ENCODE measurements at places on chromosomes 3 and 15. TPM values are rescaled to one million over a fixed set of nuclear protein-coding genes. Genes with fewer than 3 reads are reported as not detected.

DNA sequence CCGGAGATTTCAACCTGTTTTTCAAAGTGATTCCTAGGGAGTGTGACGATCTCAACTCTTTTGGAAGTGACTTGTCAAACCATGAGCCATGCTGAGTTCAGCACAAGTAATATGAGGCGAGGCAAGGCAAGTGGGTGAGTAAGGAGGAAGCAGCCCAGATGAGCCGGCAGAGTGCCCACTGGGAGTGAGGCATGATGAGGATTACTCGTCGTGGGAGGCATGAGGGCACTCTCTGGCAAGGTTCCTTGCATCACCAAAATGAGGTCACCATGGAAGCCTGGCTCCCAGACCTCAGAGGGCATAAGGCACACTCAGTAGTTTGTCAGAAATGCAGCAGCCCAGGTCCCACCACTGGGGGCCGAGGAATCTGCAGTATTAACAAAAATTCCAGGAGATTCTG is 636.1 kb downstream of the MAGI1 start:
- no peak overlapping the region for H3K4me3 ChIP-seq
- no peaks in the 10 kb centered on the region for H3K4me1 ChIP-seq
- H3K36me3 ChIP-seq, result no peaks in the 10 kb centered on the region
- H3K27ac ChIP-seq, result no peak overlapping the region
- DNase-seq, result no peak

DNA sequence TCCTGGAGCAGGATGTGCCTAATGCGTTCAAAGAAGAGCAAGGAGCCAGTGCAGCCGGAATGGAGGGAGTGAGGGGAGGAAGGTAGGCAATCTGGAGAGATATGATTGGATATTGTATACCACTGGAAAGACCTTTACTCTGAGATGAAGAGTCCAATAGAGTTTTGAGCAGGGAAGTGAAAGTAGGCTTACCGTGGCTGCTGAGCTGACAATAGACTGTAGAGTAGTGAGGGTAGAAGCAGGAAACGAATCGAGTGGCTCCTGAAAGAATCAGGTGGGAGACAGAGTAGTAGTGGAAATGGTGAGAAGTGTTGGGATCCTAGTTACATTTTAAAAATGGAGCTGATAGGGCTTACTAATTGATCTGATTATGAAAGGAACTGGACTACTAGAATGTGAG is 51.8 kb upstream of the NUDT16 start:
- no peaks in the 10 kb centered on the region for H3K36me3 ChIP-seq
- H3K4me3 ChIP-seq, result no peak overlapping the region
- no peak for DNase-seq
- H3K27me3 ChIP-seq, result peaks cover 16% of the 10 kb centered on the region
- H3K27ac ChIP-seq, result no peak overlapping the region

- H3K4me3 ChIP-seq, result no peak overlapping the region
- H3K4me1 ChIP-seq, result no peaks in the 10 kb centered on the region
- no peaks in the 10 kb centered on the region for H3K27me3 ChIP-seq
- no peak for DNase-seq
- peaks cover 12% of the 10 kb centered on the region for H3K36me3 ChIP-seq
- H3K27ac ChIP-seq, result peak overlapping the region; percentile 34
These were observed 146.8 kb downstream of the PCCB start for GRCh38 chr3:136396916-136397315.

DNA sequence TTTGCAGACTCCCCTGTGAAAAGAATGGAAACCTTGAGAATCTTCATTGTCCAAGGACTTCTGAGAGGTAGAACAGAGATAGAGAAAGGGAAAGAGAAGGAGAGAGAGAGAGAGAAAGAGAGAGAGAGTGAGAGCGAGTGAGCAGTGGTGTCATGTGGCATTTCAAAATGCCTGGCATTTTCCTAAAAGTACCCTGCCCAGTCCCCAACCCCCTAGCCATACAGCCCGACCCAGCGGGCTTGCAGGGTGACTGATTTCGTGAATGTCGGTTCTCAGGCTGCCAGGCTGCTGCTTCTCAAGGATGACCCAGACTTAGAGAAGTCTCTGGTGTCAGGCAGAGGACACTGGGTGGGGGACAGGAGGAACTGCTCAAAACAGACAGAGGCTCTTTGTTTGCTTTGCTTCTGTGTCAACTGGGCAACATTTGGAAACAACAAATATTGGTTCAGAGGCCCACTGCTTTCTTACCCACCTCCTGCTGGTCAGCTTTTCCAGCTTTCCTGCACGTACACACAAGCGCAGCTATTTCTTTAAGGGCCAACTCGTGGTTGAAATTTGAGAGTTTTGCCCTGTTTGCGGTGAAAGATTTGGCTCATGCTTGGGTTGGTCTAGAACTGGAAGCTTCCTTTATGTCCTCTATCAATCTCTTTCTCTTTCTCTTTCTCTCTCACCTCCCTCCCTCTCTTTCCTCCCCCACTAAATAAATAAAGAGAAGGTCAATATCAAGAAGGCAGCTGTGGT is 3.7 kb upstream of the TF start:
- no peak overlapping the region for H3K4me3 ChIP-seq
- peaks cover 2% of the 10 kb centered on the region for H3K4me1 ChIP-seq
- no peaks in the 10 kb centered on the region for H3K36me3 ChIP-seq
- H3K27ac ChIP-seq, result no peak overlapping the region
- no peak for DNase-seq
- peaks cover 28% of the 10 kb centered on the region for H3K27me3 ChIP-seq

DNA sequence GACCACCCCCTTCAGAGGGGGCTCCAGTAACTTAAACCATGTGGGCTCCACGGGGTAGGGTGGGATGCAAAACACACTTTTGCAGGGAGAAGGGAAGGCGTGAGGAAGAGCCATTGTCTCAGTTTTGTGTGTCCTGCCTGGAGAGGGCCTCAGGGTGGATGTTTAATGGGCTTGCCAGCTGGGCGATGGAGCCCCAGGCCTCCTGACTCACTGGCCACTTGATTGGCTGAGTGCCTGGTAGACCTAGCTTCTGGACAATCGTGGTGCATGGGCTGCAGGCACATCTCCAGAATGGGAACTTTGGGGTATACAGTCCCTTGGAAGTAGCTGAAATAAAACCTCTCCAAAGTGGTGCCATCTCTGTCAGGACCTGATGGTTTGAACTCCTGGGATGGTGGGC is 118.3 kb upstream of the MRPS22 start:
- H3K4me3 ChIP-seq, result no peak overlapping the region
- no peak for DNase-seq
- H3K27ac ChIP-seq, result no peak overlapping the region
- H3K27me3 ChIP-seq, result peaks cover 2% of the 10 kb centered on the region
- peaks cover 3% of the 10 kb centered on the region for H3K4me1 ChIP-seq

Gene OR5K2
- total RNA-seq, result not detected

Gene C3orf22
- total RNA-seq, result not detected

Gene LRRIQ4
- 0.13 TPM for total RNA-seq

Gene SEMA3B
- 0.84 TPM for total RNA-seq

Gene SPINK8
- not detected for total RNA-seq

Gene CD200
- 0.86 TPM for total RNA-seq

Gene CCDC13
- not detected for total RNA-seq

Gene SPTSSB
- not detected for total RNA-seq

Measured in activated CD8-positive, alpha-beta T cell treated with anti-CD3 and anti-CD28 coated beads, Interleukin-2, amount 10 ng/mL, durations not matched to agents 7 days and 5 days (primary cell).